Omental fat pad (tissue), 4 donors: ENCODE measurements at places on chromosomes 4 and X.

- no peak for DNase-seq
Observed at GRCh38 chrX:794311-794710, 163.7 kb downstream of the SHOX start.

- no peak for DNase-seq
Observed at GRCh38 chrX:39996536-39996935, 101.2 kb downstream of the BCOR start.

GRCh38 chrX:152635941-152636340 lies 1.8 kb upstream of the GABRQ start:
- DNase-seq, result no peak

- no peak for DNase-seq
Observed at GRCh38 chr4:79174490-79175252, 151.2 kb downstream of the NAA11 start.

- no peak for DNase-seq
Observed at GRCh38 chr4:2938906-2939305, 24.3 kb downstream of the NOP14 start.

GRCh38 chrX:38991656-38992440 lies 190.6 kb downstream of the MID1IP1 start:
- DNase-seq, result no peak

GRCh38 chrX:51876441-51876840 lies 17.0 kb upstream of the MAGED1 start:
- DNase-seq, result no peak

- DNase-seq, result no peak
Observed at GRCh38 chrX:18288716-18289115, 65.8 kb downstream of the SCML2 start.

DNA sequence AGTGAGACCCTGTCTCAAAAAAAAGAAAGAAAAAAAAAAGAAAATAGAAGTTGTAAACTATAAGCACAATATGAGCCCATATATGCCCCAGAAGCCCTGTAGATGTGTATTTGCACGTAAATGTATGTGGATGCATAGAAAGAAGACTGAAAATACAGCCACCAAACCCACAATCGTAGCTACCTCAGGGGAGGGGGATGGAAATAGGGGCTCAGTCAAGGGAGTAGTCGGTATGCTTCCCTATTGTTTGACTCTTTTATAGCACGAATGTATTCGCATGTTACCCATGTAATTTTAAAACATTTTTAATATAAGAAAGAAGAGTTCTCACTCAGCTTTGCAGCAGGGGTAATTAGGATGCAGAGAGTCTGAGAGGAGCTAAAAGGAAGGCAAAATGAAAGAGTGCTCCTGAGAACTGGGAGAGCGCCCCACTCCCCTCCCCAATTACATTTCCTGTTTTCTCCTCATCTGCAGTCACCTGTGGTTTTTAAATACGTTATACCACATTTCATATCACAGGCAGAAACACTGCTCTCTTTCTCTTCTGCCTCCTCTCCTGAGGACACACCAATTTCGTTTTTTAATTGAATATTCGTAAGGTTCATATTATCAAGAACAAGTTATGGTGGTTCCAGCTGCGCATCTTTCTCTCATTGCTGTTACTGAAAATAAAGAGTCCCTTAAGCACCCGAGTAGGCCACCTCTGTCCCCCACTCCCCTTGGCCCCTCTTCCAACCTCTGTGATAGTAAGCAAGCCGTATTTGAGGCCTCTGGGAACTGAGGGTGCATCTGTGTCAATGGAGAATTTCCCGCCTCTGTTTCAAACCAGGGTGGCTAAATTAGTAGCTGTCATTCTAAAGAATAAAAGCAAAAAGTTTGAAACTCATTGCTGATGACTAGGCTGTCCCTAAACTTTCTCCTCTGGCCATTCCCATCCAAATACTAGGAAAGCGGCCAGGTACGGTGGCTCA lies 10.7 kb downstream of the SEPTIN6 start:
- DNase-seq, result no peak

DNA sequence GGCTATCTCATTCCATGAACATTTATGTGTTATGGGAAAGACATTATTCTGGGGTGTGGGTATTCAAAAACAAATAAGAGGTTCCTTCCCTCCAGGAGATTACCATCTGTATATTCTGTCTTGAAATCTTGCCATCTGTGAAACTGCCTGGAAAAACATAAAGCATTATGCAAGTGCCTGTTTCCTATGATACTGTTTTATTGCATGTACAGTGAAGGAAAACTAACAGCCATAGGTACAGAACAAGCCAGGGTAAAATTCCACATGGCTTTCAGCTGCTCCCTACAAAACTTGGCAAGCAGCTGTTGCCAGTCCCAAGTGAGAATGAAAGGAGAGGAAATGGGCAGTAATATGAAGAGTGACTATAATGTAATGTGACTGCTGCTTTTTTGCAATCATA lies 136.0 kb downstream of the GUCY2F start:
- DNase-seq, result no peak

- no peak for DNase-seq
Observed at GRCh38 chr4:134668237-134668636, 466.6 kb upstream of the PABPC4L start.

GRCh38 chrX:111490688-111491087 lies 20.8 kb upstream of the SERTM2 start:
- DNase-seq, result no peak

DNA sequence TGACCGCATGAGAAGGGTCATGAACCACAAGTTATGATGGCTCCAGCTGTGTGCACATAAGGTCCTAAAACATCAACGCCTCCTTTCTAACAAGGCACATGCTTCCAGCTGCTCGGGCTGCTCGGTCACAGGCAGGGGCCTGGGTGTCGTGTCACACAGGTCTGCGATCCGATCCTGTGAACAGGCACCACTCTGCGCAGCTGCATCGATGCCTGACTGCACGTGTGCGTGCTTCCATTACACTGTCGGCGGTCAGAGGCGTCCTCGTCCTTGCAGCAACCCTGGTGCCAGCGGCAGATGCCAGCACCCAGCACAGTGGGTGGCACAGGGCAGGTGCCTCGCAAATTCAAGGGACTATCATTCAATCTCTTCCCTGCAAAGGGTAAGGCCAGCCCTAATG lies 23.9 kb downstream of the ZFYVE28 start:
- no peak for DNase-seq

DNA sequence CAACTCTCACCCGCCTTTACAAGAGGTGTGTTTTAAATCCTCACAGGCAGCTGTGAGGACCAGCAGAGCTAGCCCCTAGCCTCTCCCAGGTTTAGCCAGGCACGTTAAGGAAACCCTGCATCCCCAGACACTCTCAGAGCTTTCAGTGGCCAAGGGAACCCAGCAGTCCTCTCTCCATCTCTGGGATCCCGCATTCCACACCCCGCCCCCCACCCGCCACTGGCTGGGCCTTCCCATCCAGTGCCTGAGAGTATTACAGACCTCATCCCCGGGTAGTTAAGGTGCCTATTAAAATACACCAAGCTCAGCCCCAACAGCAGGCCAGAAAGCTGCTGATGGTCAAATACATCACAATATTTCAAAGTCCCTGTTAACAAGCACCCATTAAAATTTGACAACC lies 256.2 kb downstream of the BCOR start:
- no peak for DNase-seq

DNA sequence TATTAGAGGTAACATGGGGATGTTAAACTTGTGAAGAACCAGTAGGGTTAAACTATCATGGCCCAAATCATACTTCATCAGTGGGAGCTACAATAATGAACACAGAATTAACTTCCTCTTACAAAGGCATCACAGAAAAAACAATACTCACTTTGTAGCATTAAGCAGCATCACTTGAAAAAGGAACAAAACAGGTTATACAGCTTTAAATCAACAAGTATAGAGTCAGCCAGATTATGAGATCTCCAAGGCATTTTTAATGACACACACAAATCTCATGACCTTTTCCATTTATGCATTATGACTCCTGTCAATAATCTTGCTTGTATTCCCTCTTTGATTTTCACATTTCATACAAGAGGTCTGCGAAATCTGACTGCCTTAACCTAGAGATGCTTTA lies 18.3 kb downstream of the FBXL5 start:
- no peak for DNase-seq

- no peak for DNase-seq
Observed at GRCh38 chr4:13998850-13999445, 371.4 kb upstream of the BOD1L1 start.

DNA sequence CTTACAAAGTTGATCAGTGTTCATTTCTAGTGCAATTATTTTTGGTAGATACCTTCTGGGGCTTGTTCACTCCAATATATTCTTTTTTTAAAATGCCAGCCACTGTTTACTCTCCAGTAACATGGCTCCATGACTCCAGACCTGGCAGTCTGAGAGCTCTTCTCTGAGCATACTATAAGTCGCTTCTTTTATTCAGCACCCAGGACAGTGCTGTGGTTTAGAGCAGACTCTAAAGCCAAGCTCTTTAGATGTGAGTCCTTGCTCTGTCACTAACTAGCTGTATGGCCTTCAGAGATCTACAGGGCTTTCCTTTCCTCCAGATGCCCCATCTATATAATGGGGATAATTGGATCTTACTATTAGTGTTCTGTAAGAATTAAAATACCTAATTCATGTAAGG lies 200.2 kb upstream of the FAM241A start:
- DNase-seq, result no peak

GRCh38 chrX:40080894-40081678 lies 16.7 kb downstream of the BCOR start:
- DNase-seq, result no peak

DNA sequence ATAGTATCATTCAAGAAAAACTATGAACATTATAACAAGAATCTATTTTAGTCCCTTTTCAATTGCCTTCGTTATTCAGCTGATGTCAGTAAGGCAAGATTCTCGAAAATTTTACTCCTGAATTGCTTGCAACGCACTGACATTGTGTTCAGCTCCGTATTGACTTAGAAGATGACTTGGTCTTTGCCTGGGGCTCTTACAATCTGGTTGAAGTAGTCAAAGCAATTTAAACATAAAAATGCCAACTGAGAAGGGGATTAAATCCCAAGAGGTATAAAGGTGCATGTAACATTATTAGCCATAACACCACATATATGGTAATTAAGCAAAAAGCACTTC lies 507.1 kb downstream of the CENPC start:
- DNase-seq, result no peak

GRCh38 chr4:86302251-86302650 lies 57.6 kb downstream of the MAPK10 start:
- DNase-seq, result no peak

DNA sequence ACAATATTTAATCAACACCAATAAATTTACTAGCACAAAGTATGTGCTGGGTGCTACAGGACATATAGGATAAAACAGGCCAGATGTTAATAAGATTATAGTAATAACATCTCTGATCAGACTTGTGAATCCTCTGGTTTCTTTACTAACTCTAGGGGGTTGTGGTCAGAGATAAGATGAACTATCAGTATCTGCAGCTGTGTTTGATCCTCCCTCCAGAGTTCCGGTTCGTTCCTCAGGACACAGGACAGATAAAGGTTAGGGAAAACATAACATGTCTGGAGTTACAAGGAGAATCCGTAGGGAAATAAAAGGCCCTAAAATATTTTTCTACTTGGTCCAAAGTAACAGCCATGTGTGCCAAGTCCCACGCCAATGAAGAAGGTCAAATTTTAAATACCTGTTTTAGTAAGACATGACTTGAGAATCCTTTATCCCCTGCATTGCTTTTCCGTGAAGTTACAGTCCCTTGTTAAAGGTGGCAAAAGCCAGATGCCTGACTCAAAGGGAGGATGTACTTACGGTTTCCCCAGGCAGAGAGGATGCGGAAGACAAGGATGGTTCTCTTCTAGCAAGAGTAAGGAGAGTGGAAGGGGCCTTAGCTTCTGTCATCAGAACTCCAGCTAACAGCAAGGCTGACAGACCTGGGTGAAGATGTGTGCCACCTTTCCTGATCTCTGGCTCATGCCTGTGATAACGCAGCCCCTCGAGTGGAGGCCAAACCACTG lies 44.4 kb downstream of the KIAA0232 start:
- DNase-seq, result no peak

DNA sequence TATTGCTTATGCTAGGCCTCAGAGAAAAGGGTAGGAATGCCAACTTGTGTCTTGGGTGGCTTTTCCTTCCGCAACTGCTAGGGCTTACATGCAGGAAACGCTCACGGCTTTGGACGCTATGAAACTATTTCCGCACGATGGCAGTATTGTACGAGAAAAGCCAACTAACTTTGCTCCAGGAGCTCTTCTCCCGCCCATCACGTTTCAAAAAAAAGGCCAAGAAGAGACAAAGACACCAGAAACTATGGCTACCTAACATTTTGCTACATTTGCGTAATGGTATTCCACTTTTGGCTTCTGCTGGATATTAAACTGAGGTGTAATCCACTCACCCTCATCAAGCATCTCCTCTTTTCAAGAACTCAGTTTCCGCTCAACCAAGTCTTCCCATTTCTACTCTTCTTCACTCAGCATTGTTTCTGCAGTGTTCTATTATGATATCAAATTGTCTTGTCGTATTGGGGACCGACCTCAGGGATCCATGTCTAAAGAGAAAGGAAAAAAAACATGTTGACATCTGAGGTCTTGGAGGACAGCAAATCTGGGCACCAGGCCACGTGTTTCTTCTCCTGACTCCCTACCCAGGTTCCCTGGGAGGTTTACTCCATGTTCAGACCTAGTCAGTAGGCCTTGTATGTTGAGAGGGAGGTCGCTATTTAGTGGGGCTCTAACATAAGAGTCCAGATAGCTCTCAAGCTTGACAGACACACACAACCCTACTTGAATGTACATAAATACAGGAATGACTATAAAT lies 239.4 kb upstream of the STK26 start:
- peak; percentile 62 for DNase-seq

DNA sequence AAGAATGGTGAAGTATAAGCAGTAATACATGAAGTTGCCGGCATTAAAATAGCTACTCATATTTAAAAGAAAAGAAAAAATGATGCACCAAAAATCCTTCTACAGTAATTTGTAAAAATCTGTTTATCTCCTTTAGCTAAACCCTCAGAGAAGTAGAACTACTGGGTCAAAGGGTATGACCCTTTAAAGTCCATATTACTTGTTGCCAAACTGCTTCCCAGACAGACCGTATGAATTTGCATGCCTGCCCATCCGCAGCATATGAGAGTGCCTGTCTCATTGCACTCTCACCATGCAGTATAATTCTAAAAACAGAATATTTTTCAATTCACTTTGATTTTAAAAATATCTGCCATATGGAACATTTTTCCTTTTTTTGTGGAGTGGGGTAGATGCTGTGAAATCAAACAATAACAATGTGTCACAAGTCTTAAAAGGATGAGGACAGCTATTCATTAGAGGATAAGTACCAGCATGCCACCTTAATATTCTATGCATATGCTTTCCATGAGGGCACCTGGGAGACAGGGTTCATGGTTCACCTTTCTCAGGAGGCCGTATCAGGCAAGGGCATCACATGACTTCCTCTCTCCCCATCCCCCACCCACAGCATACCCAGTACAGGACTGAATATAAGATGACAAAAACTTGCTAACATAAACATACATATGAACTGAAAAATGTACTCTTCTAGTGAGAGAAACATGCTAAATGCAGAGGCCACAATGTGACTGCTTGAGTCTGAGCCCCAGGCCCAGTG lies 17.8 kb downstream of the ZDHHC9 start:
- no peak for DNase-seq
